ENCODE measurements at places on chromosomes 13 and 19.

- DNase-seq, result no peak
Observed at GRCh38 chr13:80821466-80821865, 480.5 kb upstream of the SPRY2 start.

DNA sequence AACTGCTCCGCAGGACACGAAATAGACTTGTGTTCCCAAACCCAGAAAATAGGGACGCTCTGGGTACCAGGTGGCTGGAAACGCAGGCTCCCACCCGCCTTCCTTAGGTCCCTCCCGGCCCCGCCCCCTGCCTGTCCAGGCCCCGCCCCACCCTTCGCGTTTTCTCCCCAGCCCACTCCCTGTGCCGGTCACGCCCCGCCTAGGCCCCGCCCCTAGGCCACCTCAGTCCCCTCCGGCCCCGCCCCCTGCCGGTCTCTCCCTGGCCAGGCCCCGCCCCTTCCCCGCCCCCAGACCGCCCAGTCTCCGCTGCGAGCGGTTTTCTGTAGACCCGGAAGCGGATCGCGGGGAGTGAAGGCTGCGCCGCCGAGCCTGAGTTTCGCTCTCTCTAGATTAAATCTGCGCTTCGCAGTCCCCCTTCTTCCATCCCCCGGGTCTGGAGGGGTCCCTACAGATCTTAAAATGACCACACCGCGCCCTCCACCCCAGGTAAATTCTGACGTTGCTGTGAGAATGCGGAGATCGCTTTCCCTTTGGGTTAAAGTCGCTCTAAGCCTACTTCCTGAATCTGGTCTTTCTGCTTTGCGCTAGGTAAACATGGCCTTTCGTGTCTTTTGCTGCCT, 3.7 kb upstream of the ZNF665 start:
- peak; percentile 31 for DNase-seq

DNA sequence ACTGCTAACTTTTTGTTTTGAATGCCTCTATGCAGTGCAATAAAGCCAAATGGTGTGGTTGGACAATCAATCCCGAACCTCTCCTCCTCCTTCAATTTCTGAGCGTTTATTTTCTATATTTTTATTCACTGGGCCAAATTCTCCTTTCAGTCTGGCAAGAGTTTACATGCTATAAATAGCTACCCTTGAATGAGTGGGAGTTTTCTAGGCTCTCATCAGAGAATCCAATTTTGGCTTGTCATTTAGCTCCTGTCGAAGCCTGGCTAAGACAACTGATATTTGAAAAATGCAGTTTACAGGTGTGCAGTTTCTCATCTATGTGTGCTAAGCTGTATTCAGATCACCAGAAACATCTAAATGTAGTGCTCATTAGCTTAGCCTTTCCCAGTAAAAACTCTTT, 61.8 kb downstream of the OLFM4 start:
- DNase-seq, result no peak

- DNase-seq, result no peak
Observed at GRCh38 chr13:110902370-110902769, 12.5 kb downstream of the ANKRD10 start.

- DNase-seq, result no peak
Observed at GRCh38 chr19:38120471-38121025, 103.5 kb downstream of the DPF1 start.

DNA sequence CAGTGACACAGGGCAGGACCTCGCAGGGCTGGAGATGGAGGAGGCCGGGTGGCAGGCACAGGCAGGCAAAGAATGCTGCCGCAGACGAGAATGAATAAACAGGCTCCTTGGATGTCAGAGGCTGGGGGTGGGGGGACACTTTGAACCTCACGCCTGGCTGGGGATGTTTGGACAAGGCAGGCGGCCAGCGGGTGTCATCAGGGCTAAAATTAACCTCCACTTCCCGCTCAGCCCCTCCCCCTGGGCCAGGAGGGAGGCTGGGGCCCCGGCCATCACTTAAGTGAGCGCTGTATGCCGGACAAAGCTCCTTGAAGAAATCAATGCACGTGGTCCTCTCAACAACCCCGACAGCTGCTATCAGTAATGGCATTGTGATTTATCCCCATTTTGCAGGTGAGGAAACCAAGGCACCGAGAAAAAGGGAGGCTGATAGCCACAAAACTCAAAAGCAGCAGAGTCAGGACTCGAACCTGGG, 10.3 kb upstream of the FUT5 start:
- DNase-seq, result peak; percentile 41

- DNase-seq, result peak; percentile 4
Observed at GRCh38 chr13:109243311-109243951, 543.0 kb downstream of the IRS2 start.

- DNase-seq, result no peak
Observed at GRCh38 chr13:88824218-88824617, 1153.0 kb downstream of the SLITRK5 start.

DNA sequence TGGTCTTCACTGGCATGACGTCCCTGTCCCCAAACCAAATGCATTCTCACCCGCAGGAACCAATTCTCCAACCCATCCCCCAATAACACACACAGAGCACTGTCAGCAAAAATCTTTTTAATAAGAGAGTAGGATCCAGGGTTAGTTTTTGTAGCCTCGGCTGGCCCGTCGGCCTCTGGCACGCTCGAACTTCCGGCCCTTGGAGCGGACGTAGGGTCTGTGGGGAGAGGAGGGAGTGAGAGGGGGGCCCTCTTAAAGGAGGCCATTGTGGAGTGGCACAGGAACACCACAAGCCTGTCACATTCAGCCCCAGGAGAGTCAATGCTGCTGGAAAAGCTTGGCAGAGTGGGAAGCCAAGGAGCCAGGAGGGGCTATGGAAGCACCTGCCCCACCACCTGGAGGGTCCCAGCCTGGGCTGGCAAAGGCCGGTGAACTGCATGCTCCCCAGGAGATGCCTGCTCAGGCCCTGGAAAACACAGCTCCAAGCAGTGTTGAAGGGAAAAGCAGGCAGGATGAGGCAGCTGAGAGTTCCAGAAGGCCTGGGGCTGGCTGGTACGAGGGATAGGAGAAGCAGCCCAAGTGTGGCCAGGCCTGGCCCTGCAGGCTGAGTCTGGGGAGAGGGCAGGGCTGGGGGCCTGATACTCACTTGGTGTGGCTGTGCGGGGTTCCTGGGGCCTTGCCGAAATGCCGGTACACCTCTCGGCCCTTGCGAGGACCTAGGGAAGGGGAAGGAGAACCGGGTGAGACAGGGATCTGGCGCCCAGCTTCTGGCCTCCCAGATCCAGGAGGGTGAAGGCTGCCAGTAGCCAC, 560 bp upstream of the FAM83E start:
- no peak for DNase-seq

- no peak for DNase-seq
Observed at GRCh38 chr13:98506322-98506721, 70.6 kb downstream of the STK24 start.

- no peak for DNase-seq
Observed at GRCh38 chr19:54415208-54415900, at the start of gene TTYH1. TTYH1 (plus strand) TSS chr19:54415464; CDS start chr19:54415553, 89 bp downstream.

- DNase-seq, result no peak
Observed at GRCh38 chr13:102598061-102598460, 1.3 kb downstream of the TPP2 start.

- no peak for DNase-seq
Observed at GRCh38 chr19:16301999-16302694, 22.5 kb upstream of the KLF2 start.

GRCh38 chr19:1862068-1862423, 1.3 kb downstream of the KLF16 start:
- no peak for DNase-seq
